Right kidney (tissue), 9 donors: ENCODE measurements at places on chromosomes 16 and 17.

DNA sequence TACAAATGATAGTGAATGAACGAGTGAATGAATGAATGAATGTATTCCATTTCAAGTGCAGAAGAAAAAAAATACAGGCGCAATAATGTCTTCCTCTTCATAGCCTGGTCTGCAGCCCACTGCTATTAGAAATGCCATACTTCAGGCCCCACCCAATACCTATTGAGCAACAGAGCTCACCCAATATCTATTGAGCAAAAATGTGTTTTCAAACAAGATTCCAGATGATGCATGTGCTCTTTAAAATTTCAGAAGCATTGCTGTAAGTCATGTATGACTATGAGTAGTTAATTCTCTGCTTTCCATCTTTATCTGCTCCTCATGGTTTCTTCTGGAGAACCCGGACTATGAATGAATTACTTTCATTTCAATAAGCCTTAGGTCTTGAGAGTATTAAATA is 308.2 kb downstream of the XYLT1 start:
- DNase-seq, result no peak

GRCh38 chr17:3208484-3208883 is 1.0 kb downstream of the OR1A1 start:
- DNase-seq, result no peak

DNA sequence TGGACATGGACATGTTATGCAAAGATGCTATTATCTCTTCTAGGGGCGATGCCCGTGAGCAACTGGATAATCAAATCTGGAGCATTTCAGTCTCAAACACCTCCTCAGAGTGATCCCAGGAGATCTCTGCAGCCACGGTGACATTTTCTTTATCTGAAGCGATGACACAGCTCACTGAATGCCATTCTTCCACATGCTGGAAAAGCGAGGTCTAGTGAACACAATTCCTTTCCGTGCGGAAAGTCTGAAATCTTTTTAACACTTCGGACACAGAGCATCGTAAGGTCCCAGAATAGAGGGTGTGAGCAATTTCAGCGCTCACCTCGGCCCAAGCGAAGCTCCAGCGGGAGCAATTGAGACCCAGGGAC is 531 bp upstream of the HASPIN start:
- no peak for DNase-seq

DNA sequence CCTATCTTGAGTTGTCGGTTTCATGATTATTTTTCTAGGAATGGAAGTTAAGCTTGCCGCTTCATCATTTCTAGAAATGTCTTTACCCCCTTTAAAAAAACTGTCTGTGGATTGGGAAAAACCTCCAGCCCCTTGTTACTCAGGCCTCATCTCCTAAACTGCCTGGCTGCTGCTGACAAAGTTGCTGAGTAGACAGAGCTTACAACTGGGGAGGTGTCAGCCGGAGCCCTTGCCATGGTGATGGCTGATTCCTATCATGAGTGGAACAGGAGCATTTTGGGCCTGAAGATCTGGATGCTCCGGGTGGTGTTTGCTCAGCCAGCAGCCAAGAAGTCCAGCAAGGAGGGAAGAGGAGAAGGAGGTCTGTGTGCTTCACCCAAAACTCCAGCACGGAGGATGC is 243.3 kb downstream of the ENGASE start:
- no peak for DNase-seq
